ENCODE measurements at places on chromosomes 11 and 22.

- no peak for DNase-seq
Observed at GRCh38 chr11:61585115-61585514, 4.2 kb upstream of the SYT7 start.

DNA sequence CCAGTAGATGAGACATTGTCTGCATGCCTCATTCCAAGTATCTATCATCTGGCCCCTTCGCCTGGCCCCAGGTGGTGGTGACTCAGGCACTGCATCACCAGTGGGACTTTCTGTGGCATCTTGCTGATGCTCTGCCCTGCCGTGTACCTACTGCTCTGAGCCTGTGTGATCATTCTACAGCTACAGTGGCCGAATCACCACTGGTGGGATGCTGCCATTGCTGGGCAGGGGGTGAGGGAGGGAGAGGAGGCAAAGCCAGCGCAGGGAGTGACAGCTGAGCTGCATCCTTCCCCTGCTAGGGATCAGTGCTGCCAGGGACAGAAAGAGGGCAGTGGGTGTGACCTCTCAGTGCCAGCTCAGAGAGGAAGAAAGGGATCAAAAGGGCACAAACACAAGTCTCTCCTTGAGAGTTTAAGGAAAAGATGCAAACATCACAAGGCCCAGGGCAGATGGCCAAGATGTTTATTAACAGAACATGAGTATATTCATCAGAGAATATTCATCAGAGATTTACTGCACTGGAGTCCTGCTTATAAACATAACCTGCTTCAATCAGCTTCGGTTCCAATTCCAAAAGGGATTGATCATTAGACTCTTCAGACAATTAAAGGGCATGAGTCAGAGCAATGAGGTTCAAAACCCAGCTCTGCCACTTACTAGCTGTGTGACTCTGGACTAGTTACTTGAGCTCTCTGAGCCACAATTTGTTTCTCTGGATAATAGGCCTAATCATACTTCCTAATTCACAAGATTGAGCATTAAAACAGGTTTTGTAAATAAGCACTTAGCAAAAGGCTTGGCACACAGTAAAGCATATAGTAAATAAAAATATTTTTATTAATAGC is 109.8 kb downstream of the NAT10 start:
- no peak for DNase-seq

- no peak for DNase-seq
Observed at GRCh38 chr11:47955061-47955755, 25.2 kb upstream of the PTPRJ start.

- DNase-seq, result no peak
Observed at GRCh38 chr11:75386942-75387630, 12.2 kb upstream of the RPS3 start.

GRCh38 chr22:26295563-26296126 is 126.4 kb downstream of the SEZ6L start:
- DNase-seq, result no peak

DNA sequence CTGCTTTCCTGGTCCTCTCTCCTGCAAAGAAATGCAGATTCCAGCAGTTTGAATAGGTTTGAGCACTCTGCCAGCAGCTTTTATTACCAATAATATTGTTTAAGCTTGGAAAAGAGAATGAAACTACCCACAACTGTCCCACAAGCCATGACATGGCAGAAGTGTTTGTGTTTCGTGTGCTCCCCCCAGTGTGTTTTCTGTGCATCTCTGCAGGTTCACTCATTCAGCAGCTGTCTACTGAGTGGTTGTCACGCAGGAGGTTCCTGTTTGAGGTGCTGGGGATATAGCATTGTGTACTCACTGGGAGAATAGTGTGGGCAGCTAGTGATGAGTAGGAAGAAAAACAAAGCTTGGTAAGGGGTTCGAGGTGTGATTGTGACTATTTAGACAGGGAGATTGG is 55.3 kb upstream of the SUSD2 start:
- DNase-seq, result no peak

DNA sequence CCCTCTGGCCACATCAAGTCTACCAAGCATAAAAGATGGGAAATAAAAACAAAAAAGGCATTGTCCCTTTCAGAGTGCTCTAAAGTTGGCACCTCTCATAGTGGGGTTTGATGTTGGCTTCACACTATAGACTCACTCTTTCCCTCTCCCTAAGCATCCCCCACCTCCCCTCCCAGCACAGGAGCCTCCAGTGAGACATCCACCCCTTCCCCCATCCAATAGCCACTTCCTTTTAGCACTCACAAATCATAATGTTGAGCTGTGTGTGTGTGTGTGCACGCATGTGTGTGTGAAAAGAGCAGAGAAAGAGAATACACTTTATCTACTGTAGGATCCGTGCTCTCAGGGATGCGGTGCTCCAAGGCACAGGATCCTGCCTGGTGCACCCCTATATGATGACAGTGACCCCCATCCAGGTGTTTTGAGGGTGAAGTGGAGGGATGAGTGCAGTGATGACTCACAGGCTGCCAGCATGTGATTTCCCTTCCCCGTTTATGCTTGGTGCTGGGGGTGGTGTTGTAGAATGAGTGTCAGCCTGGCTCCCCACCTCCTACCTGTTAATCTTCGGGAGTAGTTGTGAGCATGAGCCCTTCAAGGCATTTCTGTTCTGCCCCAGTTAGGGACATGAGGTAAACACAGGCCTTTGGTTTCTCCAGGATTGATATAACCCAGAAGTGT is 235.2 kb upstream of the B3GAT1 start:
- peak; percentile 40 for DNase-seq

GRCh38 chr22:31346733-31347250 is 646 bp upstream of the PATZ1 start:
- no peak for DNase-seq

- DNase-seq, result no peak
Observed at GRCh38 chr11:75524665-75525432, 892 bp downstream of the GDPD5 start.

DNA sequence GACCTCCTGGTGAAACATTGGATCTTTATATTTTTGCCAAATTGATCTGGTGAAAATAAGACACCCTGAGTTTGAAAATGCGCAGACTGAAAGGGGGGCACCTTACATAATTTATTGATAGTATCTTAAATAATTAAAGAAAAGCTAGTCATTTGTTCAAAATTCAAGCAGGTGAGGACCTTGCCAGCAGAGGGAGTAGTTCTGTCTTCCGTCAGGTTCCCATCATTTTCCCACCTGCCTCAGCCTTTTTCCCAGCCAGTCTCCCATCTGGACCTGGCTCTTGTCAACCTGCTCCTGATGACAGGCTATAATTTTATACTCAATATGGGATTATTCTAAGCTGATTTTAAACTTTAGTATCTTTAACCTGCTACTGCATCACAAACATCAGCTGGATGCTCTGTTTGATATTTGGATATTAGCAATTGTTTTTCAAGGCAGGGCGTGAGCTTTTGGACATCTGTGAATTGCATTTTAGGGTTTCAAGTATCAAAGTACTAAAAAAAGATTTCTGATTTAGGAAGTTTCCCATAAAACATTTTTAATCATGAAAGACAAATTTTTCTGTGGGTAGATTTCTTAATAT is 132.0 kb downstream of the ELP4 start:
- DNase-seq, result no peak

GRCh38 chr22:31812977-31813605 is 59.3 kb downstream of the DEPDC5 start:
- no peak for DNase-seq

- no peak for DNase-seq
Observed at GRCh38 chr11:131568318-131568717, 197.9 kb downstream of the NTM start.

GRCh38 chr11:71115770-71116692 is 136.3 kb downstream of the SHANK2 start:
- DNase-seq, result no peak

- DNase-seq, result no peak
Observed at GRCh38 chr11:92897487-92897886, 72.0 kb upstream of the MTNR1B start.

GRCh38 chr11:115544422-115544948 is 40.3 kb upstream of the CADM1 start:
- no peak for DNase-seq

- DNase-seq, result no peak
Observed at GRCh38 chr11:114089748-114090147, 30.2 kb downstream of the ZBTB16 start.

DNA sequence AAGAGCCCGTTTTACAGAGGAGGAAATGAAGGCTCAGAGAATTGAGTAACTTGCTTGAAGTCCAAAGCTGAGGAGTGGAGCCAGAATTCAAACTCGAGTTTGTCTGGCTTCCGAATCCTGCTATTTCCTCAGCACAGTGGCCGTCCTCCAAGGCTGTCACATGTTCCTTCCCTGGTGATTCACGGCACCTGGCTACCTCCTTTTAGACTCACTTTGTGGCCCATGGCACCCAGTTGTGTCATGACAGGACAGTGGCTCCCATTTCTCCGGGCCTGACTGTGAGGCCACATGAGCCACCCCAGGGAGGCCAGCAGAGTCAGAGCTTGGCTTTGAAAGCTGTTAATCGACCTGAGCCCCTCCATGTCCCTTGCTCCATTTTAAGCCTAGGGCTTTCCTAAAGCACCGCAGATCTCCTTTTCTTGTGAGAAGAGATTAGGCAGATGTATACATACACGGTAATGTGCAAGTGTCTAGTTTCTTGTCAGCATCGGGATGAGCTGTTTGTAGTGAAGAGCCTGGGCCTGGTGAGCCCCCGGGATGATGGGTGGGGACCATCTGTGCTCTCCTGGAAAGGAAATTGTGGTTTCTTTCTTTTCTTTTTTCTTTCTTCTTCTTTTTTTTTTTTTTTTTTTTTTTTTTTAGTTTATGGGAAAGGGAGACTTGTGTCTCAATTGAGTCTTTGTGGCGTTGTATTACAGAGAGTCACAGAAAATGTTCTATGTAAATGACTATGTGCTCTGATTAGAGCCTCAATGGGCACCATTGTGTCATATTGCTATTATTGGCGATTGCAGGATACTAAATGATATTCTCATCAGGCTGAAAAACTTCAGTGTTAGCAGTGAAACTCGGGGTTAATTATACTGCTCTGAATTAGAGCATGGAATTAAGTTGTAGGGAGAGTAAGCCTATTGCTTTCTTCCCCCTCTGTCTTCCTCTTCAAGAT is 54.8 kb downstream of the PTPRJ start:
- DNase-seq, result peak; percentile 87

- no peak for DNase-seq
Observed at GRCh38 chr22:44455151-44455962, 42.7 kb downstream of the RTL6 start.

DNA sequence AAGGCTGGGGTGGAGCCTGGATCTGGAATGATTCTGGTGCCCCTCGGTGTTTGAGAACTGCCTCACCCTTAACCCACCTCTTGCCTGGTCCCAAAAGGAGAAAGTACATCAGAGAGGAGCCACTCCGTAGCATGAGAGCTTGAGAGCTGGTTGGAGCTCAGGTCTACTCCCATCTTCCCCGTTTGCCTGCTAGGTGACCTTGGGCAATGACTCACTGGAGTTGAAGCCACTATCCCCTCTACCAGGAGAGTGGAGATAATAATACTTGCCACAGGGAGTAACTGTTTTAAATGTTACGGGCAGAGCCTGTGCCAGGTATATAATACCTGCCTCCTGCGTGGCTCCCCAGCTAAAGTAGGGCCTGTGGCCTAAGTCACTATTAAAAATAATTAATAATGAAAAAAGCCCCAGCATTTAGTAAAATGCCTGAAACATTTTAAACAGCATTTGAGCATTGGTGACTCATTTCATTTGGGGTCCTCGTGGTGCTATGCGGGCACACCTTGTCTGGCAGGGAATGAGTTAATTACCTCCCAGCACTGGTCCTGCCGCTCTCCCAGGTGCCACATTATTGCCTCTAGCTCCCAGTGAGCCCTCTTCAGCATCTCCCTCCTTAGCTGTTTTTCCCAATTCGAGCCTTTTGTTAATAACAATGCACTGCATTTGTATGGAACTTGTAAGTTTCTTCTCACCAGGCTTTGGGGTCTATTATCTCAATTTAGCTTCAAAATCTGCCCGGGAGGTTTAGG is 22.5 kb downstream of the CYTH4 start:
- no peak for DNase-seq

- DNase-seq, result no peak
Observed at GRCh38 chr11:109756521-109756920, 334.5 kb downstream of the C11orf87 start.

DNA sequence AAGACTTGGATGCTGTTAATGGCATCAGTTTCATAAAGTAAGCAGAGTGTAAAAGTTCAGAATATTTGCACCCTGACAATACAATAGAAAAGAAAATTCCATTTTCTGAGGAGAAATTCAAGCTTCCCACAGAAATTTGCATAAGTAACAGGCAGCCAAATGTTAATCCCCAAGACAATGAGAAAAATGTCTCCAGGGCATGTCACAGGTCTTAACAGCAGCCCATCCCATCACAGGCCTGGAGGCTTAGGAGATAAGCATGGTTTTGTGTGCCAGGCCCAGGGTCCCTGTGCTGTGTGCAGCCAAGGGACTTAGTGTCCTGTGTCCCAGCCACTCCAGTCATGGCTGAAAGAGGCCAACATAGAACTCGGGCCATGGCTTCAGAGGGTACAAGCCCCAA is 347.6 kb downstream of the LUZP2 start:
- no peak for DNase-seq

- DNase-seq, result no peak
Observed at GRCh38 chr22:38267086-38267485, 5.7 kb downstream of the TMEM184B start.

GRCh38 chr11:57432149-57432561 is 5.2 kb upstream of the SLC43A3 start:
- peak; percentile 16 for DNase-seq

GRCh38 chr22:23849009-23850006 is 8.4 kb upstream of the SLC2A11 start:
- DNase-seq, result peak; percentile 61

DNA sequence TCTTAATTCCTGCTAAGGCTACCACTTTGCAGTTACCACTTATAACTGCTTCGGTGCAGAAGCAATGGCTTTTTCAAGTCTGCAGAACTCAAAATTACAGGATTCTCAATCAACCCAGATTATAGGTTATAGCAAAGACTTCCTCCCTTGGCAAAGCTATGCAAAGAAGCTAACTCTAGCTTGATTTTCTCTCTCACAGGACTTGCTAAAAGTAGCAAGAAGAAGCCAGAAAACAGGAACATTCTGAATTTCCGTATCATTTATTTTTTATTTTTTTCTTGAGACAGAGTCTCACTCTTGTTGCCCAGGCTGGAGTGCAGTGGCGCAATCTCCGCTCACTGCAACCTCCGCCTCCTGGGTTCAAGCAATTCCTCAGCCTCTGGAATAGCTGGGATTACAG is 10.7 kb upstream of the PLEKHB1 start:
- no peak for DNase-seq

- DNase-seq, result no peak
Observed at GRCh38 chr11:45405916-45406670, 120.0 kb upstream of the SYT13 start.

GRCh38 chr11:67468456-67468758 is 644 bp downstream of the TMEM134 start:
- no peak for DNase-seq

- DNase-seq, result no peak
Observed at GRCh38 chr22:44159811-44160210, 20.9 kb upstream of the PARVG start.

- no peak for DNase-seq
Observed at GRCh38 chr11:2519862-2520735, 75.3 kb downstream of the KCNQ1 start.

GRCh38 chr11:69208190-69209037 is 52.7 kb downstream of the SMIM38 start:
- no peak for DNase-seq

GRCh38 chr11:107549253-107549953 is 16.1 kb downstream of the ALKBH8 start:
- DNase-seq, result no peak

- DNase-seq, result no peak
Observed at GRCh38 chr11:61868571-61869428, 22.5 kb downstream of the FADS3 start.

Measured in putamen (tissue), 1 donor.